ENCODE measurements at places on chromosomes 4 and X.

- DNase-seq, result no peak
Observed at GRCh38 chr4:8343262-8343966, 73.9 kb downstream of the HTRA3 start.

- no peak for DNase-seq
Observed at GRCh38 chr4:119525005-119525749, 103.4 kb downstream of the PDE5A start.

- no peak for DNase-seq
Observed at GRCh38 chr4:153528705-153529485, 62.7 kb downstream of the TMEM131L start.

DNA sequence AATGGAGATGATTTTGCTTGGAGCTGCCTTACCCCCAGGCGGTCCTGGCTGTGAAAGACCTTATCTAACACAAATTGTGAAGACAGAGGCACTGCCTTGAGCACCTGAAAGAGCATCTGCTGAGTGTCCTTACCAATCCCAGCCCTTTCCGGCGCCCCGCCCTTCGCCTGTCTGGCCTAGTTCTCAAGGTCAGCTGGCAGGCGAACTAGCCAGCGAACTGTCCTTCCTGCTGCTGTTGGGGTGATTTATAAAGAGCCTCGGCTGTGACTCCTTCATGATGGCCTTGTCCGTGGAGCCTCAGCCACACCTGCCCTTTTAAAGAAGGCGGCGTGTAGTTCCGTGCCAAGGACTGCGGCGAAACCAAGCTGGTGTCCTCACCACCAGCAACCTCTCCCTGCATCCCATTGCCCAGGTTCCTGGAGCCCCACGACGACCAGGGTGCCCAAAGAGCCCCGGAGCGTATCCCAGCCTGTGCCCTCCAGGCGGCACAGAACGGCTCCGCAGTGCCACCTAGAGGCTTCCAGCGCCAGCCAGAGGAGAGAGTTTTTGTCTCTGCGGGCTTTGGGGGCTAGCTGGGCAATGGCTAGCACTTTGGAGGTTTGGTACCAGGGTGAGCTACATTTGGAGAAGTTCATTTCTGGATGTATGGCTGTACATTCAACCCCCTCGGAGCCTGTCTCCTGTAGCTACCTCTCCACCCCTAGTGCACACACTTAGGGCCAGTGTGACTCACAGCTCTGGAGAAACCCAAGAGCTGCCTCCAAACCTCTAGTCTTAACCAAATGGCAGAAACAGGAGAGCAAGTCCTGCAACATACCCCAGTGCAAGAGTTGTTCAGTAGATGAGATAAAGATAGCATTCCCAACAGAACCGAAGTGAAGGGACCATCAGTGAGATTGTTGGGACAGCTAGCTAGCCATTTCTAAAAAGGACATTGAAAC is 36.8 kb upstream of the VMA21 start:
- DNase-seq, result peak; percentile 68

DNA sequence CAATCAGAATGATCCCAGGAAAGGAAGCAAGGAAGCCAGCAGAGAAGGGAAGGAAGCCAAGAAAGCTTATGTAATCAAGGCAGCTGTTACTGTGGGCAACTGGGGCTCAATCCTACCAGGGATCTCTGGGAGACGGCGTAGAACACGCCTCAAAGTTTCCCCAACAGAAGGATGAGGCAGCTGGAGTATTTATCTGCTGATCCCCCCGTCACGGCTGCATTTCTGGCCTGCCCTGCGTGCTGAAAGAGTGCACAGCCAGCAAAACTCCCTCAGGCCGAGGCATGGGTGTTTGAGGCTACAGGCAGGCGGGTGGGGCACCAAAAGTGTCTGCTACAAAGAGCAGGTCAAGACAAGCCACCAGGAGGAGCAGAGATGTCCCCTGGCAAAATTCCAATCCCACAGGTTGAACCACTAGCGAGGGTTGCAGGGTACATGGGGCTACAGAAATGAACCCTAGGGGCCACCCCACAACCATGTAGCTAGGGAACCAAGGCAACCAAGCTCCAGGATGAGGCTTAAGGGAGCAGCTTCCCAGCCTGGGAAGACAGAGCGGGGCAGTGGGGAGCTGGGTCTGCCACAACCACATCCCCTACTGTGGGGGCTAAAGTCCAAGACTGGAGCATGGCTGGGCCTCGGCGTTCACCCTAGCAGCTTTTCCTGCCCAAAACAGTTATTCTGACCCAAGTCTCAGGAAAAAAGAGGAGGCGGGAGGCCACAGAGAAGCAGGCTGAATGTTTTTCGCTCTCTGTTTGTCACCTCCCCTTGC is 113.4 kb downstream of the BCOR start:
- no peak for DNase-seq

- DNase-seq, result no peak
Observed at GRCh38 chrX:150525061-150525919, 43.1 kb upstream of the MTM1 start.

- DNase-seq, result no peak
Observed at GRCh38 chrX:123743312-123743711, 10.5 kb upstream of the THOC2 start.

DNA sequence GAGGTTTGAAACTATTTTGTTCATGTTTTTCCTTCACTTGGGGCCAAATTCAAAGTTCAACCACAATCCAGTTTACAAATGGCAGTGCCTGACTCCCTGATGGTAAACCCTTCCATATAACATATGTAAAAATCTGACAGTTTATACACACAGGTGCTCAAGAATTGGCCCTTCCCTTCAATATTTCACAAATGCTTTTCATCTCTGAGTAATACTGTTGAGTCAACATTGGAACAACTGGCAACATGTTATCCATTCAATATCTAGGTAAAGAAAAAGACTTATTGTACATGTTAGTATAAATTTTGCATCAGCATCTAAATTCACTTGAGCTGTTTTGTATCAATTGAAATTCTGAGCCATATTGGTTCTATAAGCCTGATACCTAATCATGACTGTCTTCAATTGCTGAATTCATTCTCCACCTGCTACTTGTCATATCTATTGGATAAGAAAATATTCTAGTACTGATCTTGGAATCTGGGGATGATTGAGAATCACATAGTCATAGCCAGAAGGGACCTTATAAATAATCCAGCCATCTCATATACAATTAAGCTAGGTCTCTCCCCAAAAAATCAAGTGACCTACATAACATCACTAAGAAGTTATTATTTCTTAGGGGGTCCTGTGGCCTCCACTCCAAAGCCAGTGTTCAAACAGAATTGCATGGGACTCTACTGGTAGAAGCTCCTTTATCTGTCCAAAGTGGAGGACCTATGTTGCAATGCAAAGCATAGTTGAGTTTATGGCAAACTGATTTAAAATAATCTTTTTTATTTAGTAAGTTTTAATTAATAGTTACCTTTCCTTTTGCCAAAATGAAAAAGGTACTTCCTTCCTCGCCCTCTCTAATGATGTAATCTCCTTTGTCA is 61.9 kb downstream of the PRKG2 start:
- no peak for DNase-seq

GRCh38 chr4:47274901-47275300 is 188.6 kb downstream of the COMMD8 start:
- DNase-seq, result no peak

GRCh38 chr4:81712714-81713113 is 241.0 kb upstream of the RASGEF1B start:
- DNase-seq, result no peak

- DNase-seq, result no peak
Observed at GRCh38 chr4:56409511-56410090, 22.3 kb upstream of the AASDH start.

- DNase-seq, result no peak
Observed at GRCh38 chr4:84944947-84945346, 21.5 kb downstream of the WDFY3 start.

GRCh38 chr4:152937336-152938236 is 1.5 kb downstream of the FHDC1 start:
- peak; percentile 37 for DNase-seq

DNA sequence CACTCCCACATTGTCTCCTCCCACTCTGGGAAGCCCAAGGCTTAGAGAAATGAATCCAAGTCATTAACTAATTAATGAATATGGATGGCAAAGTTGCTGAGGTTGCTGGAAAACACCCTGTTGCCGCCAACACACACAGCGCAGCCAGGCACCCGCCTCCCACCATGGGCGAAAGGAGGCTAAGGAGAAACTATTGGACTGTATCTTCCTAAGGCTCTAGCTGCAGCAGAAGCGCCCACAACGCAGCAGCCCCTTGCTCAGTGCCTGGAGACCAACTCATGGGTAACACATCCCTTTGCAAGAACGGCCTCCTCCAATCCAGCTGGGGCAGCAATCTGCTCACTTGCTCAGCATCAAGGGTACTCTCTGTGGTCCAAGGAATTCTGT is 34.2 kb downstream of the TSC22D3 start:
- no peak for DNase-seq

GRCh38 chr4:164177153-164177552 is 576.8 kb upstream of the SMIM31 start:
- DNase-seq, result no peak

GRCh38 chr4:37236165-37236564 is 8.4 kb upstream of the NWD2 start:
- DNase-seq, result no peak

- no peak for DNase-seq
Observed at GRCh38 chr4:3328814-3329663, 36.2 kb downstream of the RGS12 start.

DNA sequence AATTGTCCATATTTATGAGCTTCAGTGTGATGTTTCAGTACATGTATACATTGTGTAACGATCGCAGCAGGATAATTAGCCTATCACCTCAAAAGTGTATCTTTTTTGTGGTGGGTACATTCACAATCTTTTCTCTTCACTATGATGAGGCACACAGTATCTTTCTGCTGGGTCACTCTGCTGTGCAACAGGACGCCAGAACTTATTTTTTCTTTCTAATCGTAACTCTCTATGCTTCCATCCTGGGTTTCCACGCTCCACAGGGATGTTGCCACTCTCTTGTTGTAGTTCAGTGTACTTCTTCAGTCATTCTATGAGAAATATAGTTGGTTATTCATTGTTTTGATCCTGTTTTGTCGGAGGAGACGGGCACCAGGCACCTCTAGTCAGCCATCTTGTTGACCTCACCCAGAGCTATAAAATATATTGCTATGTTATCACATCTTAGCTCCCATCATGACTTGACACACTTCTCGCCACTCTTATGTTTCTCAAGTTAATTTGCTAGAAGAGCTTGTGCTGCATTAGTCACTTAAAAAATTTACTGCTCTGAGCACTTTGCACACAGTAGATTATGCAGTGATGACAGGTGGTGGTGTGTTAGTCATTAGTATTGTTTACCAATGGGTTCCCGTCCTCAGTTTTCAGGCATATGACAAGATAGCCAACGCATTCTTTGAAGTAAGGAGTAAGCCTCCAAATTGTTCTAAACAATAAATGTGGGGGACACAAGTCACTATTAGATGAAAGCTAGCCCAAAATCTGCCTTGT is 1002.7 kb upstream of the PCDH7 start:
- no peak for DNase-seq

- DNase-seq, result no peak
Observed at GRCh38 chr4:121108557-121108956, 36.2 kb upstream of the NDNF start.

DNA sequence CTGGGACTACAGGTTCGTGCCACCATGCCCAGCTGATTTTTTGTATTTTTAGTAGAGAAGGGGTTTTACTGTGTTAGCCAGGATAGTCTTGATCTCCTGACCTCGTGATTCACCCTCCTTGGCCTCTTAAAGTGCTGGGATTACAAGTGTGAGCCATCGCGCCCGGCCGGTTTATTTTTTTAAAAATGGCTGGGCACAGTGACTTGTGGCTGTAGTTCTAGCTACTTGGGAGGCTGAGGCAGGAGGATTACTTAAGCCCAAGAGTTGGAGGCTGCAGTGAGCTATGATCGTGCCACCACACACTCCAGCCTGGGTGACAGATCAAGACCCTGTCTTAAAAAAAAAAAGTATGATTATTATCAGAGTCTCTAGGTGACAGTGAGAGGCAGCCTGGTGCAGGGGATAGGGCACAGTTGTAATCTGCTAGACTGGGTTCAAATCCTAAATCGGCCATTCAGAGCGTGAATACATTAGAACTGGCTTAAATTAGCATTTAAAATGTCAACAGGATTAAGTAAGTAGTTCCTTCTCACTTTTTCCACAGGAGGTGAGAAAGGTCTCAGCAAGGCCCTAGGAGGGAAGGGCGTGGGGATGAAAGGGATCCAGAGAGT is 435 bp upstream of the MGST2 start:
- DNase-seq, result no peak

DNA sequence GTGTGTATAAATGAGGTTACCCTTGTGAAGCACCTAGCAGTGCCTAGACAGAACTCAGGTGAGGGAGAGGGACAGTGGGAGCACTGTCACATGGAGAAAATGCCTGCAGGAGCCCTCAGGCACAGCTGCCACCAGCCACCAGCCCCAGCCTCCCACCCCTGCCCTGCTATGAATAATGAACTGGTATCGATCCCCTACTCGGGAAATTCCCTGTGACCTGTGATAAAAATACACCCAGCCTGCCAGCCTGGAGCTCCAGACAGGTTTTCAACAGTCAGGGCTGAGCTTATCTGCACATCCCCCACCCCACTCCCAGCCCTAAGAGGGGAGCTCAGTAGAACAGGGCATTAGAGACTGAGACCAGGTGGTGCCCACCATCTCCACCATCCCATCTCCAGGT is 159.6 kb upstream of the PJA1 start:
- DNase-seq, result no peak

GRCh38 chrX:134460862-134461220 is 876 bp downstream of the HPRT1 start:
- no peak for DNase-seq

- DNase-seq, result no peak
Observed at GRCh38 chr4:23855912-23856605, 33.8 kb downstream of the PPARGC1A start.

DNA sequence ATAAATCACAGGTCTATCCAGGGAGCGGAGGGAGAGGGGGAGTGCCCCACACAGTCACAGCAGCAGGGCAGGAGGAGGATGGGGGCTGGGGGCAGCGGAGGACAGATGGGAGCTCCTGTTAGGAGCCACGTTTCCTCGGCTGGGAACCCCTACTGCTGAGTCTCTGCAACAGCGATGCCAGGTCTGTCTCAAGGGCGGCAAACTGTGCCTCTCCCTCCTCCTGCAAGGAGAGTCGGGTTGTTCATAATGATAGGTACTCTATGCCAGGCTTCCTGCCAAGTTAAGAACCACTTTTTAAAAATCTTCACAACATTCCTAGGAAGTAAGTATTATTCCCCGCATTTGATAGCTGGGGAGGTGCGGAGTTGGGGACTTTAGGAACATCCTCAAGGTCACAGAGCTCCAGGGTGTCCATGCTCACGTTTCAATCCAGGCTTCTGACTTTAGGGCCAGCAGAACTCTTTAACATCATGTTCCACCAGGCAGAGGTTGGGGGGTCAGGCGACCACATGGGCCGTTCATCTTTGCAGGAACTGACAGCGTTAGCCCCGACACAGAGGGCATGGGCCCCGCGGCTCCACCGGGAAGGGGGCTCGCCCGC is 98.3 kb upstream of the MAML3 start:
- DNase-seq, result peak; percentile 48

GRCh38 chr4:104470770-104471169 is 23.9 kb downstream of the CXXC4 start:
- no peak for DNase-seq

GRCh38 chr4:124936427-124936826 is 223.9 kb upstream of the ANKRD50 start:
- DNase-seq, result no peak
